Spleen (tissue), 13 donors: ENCODE measurements at places on chromosomes 2 and 18.

DNA sequence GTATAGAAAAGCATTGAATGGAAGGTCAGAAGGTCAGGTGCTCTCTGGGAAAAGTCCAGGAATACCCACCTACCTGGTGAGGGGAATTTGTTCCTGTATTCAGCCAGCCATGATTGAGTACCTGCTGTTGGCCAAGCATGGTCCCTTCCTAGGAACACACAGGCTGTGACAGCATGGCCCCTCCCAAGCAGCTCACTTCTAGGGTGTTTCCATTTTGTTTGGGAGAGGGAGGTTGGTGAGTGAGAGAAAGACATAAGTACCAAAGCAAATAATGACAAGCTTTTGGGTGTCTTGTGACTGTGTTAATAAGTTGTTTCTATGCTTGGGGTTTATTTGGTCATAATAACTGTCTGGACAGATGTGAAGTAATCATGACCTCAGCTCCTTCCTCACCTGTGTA is 46.3 kb downstream of the CABLES1 start:
- DNase-seq, result peak; percentile 15

DNA sequence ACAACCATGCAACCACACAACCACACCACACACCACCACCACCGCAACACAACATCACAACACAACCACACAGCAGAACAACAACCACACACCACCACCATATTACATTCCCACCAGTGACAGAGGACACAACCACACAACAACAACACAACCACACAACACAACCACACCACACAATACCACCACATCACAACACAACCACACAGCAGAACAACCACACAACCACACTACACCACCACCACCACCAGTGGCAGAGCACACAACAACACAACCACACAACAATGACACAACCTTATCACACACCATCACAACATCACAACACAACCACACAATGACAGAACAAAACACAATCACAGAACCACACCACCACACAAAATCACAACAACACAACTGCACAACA is 313.0 kb upstream of the MYT1L start:
- no peak for DNase-seq

DNA sequence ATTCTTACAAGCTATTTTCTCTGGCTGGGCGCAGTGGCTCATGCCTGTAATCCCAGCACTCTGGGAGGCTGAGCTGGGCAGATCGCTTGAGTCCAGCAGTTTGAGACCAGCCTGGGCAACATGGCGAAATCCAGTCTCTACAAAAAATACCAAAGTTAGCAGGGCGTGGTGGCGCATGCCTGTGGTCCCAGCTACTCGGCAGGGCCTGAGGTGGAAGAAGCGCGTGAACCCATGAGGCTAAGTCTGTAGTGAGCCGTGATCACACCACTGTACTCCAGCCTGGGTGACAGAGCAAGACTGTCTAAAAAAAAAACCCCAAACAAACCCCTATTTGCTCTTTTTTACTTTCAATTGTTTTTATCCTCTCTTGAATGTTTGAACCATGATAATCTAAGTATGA is 37.0 kb downstream of the PPP4R1 start:
- no peak for DNase-seq

GRCh38 chr2:175855236-175855635 is 146.8 kb downstream of the LNPK start:
- no peak for DNase-seq

- no peak for DNase-seq
These were observed 153.0 kb downstream of the ZEB2 start for GRCh38 chr2:144366825-144367429.

DNA sequence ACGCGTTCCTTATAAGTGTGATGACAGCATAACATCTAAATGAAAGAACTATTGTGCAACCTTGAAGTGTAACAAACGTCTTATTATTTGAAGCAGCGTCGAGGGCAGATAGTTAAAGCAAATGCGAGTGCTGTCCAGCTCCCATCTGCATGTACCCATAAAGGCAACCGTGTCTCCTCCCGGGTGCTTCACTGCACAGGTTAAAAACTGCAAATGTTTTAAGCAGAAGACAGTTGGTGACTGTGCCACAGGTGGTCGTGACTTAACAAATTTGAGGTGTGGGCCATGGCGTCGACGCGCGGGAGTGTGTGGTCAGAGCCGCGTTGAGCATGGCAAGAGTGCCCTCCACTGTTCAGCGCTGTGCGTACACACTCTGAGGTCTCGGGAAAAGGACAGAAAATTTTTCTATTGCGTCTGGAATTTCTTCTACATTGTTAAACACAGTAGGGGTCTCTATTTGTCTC is 6.4 kb downstream of the SALL3 start:
- DNase-seq, result no peak

- peak; percentile 93 for DNase-seq
These were observed 35.5 kb upstream of the PTMA start for GRCh38 chr2:231672617-231673347.

DNA sequence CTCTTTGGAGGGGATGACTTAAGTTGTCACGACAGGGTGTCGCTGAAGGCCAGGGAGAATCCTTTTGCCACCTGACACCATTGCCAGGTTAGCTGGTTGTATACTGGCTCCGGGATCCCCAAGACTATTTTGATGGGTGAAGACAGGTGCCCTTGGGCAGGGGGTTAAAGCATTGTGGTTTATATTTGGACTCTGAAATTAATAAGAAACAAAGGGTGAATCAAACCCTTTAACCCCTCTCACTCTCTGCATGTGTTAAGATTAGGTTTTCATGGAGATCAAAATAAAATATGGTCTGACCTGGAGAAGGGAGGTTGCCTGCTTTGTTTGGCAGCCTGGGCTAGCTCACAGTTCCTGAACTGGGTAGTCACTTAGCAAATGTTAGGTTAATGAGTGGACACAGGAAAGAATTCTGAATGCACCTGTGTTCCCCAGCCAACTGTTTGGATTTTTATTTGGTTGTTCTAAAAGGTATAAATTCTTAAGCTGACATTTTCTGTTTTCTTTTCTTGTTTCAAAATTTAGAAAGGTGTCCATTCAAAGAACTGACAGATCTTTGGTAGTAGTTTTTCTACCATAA is 301.7 kb downstream of the KCNS3 start:
- no peak for DNase-seq

GRCh38 chr2:211901226-211901846 is 637.3 kb downstream of the ERBB4 start:
- DNase-seq, result no peak

- no peak for DNase-seq
These were observed 56.6 kb upstream of the MAP2 start for GRCh38 chr2:209367075-209367747.

DNA sequence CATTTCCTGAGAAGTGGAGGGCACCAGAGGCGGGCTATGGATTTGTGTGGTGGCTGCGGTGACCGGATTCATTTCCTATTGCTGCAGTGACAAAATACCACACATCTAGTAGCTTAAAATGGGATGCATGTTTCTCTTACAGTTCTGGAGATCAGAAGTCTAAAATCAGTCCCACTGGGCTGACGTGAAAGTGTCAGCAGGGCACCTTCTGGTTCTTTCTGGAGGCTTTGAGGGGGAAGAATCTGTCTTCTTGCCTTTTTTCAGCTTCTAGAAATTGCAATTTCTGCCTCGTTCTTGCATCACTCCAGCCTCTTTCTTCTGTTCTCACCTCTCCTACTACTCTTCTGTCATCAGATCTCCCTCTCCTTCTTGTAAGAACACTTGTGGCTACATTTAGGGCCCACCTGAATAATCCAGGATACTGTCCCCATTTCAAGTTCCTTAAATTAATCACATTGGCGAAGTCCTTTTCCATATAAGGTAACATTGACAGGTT is 111.2 kb downstream of the MARCHF4 start:
- no peak for DNase-seq

- DNase-seq, result no peak
These were observed 65.2 kb upstream of the MYCN start for GRCh38 chr2:15874854-15875804.

- peak; percentile 71 for DNase-seq
These were observed 6.8 kb upstream of the HS1BP3 start for GRCh38 chr2:20657522-20658235.

DNA sequence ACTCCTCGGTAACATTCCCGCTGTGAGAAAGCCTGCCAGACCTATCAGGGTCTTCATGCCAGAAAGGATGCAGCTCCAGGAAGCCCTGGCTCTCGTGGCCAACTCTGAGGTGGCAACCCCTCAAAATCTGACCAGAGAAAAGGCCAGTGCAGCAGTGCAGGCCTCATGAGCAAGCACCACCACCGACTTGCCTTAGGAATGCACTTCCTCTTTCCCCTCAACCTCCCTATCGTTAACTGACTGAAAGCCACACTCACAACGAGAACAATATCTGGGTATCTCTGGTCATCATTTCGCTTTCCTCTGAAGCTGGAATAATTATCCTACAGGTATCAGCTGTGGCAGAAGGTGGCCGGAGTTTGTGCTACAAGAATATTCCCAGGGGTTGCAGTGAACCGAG is 101.4 kb upstream of the POU3F3 start:
- DNase-seq, result no peak

- DNase-seq, result no peak
These were observed 40.0 kb downstream of the NPPC start for GRCh38 chr2:231886071-231886681.
